H1 (cell line): ENCODE measurements at places on chromosomes 13 and 19. TPM values are rescaled to one million over a fixed set of nuclear protein-coding genes. Genes with fewer than 3 reads are reported as not detected.

GRCh38 chr13:83536941-83537340 lies 345.3 kb downstream of the SLITRK1 start:
- DNase-seq, result no peak

DNA sequence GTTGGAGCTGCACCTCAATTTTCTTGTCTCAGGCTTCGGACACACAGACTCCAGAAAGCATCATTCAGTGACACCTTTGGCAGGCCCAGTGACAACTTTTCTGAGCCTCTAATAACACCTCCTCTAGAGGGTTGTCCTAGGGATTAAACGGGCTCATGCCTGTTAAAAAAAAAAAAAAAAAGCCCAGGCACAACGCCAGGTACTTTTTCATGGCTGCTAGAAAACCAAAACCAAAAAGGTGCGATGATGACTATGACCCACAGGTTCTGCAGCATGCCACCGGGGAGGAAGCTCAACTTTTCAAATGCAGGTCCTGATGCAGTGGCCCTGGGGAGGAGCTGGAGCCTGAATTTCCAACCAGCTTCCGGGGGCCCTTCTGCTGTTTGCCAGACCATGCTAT lies 184.2 kb downstream of the ABCC4 start:
- no peak for DNase-seq

- peak; percentile 76 for DNase-seq
Measured at GRCh38 chr19:12035220-12036172, at the start of gene ZNF433. Gene ZNF433, minus strand, starts transcription at chr19:12035679. Its CDS starts 140 bp downstream, at chr19:12035539.

- no peak for DNase-seq
Measured at GRCh38 chr13:114035583-114036531, 62.0 kb upstream of the C13orf46 start.

DNA sequence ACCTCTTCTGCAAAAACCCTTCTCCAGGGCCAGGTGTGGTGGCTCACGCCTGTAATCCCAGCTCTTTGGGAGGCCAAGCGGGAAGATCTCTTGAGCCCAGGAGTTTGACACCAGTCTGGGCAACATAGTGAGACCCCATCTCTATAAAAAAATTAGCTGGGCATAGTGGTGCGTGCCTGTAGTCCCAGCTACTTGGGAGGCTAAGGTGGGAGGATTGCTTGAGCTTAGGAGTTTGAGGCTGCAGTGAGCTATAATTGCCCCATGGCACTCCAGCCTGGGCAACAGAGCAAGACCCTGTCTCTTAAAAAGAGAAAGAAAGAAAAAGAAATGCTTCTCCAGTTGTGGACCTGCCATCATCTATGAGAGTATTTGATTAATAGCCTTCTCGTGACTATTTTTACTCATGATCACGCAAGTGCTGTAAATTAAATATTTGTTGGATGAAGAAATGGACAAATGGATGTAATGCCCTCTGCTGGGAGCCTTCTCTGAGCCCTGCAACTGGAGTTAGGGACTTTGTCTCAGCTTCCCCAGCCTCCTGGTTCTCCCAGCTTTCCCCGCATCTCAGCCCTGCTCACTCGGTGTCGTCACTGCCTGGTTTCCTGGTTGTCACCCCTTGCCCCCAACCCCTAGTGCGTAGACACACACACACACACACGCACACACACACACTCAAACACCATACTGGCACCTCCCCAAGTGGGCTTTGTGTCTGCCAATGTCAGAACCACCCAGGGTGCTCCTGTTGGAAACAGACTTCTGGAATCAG lies 12.2 kb downstream of the WIZ start:
- no peak for DNase-seq

DNA sequence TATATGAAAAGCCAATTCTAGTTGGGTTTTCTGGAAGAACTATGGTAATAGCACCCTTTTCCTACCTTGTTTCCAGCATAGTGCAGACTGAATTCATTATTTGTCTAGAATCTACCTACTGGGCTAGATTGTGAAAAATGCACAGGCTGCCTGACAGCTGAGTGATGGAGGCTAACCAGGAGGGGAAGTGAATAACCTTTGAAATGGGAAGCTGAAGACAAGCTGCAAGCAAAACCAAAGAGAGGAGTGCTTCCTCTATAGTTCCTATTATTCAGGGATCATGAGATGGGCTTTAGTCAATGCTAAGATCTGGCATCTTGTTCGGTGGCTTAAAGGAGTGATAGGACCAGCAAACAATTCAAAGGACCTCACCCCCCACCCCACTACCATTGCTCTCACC lies 26.9 kb downstream of the MZT1 start:
- DNase-seq, result no peak

DNA sequence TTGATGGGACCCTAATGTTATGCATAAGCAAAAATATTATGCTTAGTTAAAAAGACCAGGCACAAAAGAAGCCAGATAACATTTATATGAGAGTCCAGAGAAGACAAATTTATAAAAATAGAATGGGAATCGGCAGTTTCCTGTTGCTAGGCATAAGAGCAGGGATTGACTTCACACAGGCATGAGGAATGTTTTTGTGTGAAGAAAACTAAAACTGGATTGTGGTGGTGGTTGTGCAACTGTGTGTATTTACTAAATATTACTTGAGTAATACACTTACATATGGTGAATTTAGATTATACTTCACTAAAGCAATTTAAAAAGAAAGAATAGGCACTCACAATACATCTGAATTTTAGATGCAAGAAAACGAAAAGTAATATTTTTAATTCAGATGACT lies 108.3 kb downstream of the SLITRK1 start:
- DNase-seq, result no peak

DNA sequence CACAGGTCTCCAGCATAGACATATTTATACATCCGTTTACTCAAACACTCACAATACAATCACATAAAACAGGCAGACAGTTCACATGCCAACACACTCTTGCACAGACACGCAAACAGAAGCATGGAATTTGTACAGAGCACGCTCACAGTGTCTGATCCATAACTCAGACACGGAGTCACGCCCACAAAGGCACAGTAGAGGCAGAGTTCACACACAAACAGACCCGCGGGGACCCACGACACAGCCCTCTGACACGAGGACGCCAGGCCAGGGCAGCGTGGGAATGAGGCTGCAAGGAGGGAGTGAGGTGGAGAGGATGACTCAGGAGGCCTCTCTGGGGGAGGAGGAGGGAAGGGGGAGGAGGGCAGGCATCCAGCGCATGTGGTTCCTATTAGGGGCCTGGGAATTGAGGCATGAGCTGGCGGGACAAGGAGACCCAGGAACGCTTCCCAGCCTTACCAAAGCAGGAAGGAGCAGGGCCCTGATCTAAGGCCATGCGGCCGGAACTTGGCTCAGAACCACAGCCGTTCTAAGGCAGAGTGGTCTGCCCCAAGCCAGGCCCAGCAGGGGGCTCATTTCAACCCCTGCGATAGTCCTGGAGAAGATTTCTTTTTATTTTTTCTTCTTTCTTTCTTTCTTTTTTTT lies 9.1 kb upstream of the OLFM2 start:
- DNase-seq, result no peak

DNA sequence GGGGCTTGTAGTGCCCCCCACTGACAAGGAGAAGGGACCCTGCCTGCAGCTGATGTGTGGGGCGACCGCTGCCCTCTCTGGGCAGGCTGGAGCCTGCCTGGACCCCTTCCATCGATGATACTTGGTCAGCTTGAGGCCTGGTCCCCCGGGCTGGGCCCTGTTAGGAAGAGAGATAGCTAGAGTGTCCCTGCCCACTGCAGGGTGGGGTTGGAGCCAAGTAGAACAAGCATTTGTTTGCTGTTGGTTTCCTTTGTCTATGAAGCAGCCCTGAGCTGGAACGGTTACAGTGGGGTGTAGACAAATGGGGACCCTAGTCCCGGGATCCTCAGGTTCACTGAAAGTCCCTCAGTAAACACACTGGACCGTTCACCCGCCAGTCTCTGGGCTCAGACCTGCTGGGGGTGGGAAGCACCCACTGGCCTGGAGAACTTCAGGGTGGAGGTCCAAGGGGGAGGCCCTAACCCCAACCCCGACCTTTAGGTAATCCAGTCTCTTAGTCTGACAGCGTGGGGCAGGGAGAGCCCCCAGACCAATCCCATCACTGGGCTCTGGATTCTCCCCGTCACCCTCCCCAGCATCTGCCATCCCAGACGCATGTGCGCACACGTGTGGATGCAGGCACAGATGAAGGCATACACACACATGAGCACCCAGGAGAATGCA lies 204.8 kb upstream of the ZNF536 start:
- DNase-seq, result no peak

GRCh38 chr19:49344505-49345423 lies 9.6 kb downstream of the CD37 start:
- DNase-seq, result no peak

GRCh38 chr13:50257646-50258045 lies 242.4 kb downstream of the KCNRG start:
- DNase-seq, result no peak

DNA sequence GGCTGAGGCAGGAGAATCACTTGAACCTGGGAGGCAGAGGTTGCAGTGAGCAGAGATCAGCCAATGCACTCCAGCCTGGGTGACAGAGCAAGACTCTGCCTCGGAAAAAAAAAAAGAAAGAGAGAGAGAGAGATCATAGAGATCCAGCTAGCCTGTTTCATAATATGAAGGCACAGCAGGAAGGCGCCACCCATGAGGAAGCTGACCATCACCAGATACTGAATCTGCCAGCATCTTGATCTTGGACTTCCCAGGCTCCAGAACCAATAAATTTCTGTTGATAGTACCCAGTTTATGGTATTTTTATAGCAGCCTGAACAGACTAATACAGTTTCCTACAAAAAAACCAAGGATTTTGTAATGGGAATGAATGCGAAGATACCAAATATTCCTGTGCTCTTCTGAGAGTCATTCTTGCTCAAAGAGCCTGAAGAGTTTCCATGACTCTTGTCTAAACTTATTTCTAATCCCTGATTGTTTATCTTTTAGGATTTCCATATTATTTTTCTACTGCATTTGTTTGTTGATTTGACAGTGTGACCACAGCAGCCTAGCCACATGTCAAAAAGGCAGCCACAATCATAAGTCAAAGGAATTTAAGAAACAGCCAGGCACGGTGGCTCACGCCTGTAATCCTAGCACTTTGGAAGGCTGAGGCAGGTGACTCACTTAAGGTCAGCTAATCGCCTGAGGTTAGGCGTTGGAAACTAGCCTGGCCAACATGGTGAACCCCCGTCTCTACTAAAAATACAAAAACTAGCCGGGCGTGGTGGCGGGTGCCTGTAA lies 37.7 kb upstream of the PDCD5 start:
- DNase-seq, result no peak

- DNase-seq, result no peak
Measured at GRCh38 chr19:45469132-45469944, 1.5 kb downstream of the FOSB start.

DNA sequence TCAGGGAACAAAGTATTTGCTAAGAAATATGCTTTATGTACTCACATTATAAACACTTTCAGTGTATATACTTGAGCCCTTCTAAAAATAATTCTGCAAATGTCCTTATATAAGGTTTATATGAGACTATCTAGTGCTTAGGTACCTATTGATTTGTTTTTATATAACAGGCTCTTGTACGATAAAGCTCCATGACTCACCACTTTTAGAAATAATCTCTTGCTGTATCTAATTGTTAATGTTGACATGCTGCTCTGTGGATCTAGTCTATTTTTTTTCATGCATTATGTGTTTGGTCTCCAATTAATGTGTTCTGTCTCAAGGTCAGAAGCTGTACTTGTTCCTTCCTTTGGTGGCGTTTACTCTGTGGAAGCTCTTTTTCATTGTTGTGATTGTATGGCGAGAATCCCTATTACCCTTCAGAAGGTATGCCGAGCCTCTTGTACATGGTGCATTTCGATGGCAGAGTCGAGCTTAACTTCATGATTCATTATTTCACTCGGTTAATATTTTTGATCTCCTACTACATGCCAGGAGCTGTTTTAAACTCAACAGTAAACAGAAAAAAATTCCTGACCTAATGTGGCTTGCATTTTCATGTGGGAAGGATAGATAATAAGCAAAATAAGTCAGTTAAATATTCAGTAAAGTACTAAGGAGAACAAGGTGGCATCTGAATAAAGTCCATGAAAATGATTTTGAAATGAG lies 361.6 kb downstream of the COG6 start:
- DNase-seq, result no peak

DNA sequence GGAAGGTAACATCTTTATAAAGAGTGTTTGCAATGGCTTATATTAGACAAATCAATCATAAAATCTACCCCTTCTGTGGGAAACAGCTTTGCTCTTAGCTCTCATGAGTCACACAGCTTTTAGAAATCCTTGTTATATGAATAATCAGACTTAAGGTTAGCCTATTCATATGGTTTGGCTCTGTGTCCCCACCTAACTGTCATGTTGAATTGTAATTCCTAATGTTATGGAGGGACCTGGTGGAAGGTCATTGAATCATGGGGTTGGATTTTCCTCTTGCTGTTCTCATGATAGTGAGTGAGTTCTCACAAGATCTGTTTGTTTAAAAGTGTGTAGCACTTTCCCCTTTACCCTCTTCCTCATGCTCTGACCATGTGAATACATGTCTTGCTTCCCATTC lies 704.2 kb upstream of the KLHL1 start:
- DNase-seq, result no peak

GRCh38 chr19:49340069-49340864 lies 5.1 kb downstream of the CD37 start:
- no peak for DNase-seq

DNA sequence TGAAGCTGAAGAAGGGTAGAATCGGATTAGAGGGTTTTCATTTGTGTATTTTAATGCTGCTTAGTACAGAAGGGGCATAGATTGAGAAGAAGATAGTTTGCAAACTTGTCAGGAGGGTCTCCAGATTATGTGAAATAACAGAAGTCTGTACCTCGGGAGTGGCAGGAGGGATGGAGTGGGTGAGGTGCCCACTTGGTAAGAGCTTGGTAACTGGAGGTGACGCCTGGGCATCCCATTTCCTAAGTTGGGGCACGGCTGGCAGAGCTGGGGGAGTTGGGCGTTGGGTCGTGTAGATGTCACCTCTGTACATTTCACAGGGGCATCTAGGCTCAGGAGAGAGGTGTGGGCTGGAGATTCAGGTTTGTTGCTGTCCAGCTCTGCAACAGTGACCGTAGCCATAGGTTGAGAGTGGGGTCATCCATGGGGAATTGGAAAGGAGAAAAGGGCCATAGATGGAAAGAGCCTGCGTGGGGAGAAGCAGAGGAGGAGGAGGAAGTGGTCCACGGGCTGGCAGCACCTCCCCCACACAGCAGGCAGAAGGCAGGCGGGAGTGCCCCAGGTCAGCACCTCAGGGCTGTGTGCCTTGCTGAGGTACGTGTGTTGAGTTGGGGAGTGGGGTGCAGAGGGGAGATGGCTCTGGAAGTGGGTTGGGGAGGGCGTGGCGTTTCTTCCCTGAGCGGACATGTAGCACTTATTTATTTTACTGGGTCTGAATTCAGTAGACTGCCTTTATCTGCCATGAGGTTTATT lies 31.2 kb downstream of the MPHOSPH8 start:
- DNase-seq, result no peak

Gene KLK8
- 3.6 and 7.1 TPM in 2 replicates for polyA plus RNA-seq

Gene OLFM4
- not detected in 2 replicates for polyA plus RNA-seq

Gene CEACAM1
- 2.0 and 3.6 TPM in 2 replicates for polyA plus RNA-seq

Gene CYP2B6
- polyA plus RNA-seq, result 1.2 and 2.8 TPM in 2 replicates

Gene BRME1
- polyA plus RNA-seq, result 4.6 and 6.0 TPM in 2 replicates

Gene HNRNPM
- 375 and 545 TPM in 2 replicates for polyA plus RNA-seq

Gene SLC25A41
- 0.50 and 0.72 TPM in 2 replicates for polyA plus RNA-seq

Gene B3GNT8
- 0.55 and 0.67 TPM in 2 replicates for polyA plus RNA-seq
